ENCODE measurements at places on chromosomes 11 and 22.

- no peak for DNase-seq
These were observed 40.8 kb downstream of the ZNF214 start for GRCh38 chr11:6979365-6979764.

- peak; percentile 71 for DNase-seq
These were observed 84.1 kb downstream of the NXPE2 start for GRCh38 chr11:114762408-114762807.

DNA sequence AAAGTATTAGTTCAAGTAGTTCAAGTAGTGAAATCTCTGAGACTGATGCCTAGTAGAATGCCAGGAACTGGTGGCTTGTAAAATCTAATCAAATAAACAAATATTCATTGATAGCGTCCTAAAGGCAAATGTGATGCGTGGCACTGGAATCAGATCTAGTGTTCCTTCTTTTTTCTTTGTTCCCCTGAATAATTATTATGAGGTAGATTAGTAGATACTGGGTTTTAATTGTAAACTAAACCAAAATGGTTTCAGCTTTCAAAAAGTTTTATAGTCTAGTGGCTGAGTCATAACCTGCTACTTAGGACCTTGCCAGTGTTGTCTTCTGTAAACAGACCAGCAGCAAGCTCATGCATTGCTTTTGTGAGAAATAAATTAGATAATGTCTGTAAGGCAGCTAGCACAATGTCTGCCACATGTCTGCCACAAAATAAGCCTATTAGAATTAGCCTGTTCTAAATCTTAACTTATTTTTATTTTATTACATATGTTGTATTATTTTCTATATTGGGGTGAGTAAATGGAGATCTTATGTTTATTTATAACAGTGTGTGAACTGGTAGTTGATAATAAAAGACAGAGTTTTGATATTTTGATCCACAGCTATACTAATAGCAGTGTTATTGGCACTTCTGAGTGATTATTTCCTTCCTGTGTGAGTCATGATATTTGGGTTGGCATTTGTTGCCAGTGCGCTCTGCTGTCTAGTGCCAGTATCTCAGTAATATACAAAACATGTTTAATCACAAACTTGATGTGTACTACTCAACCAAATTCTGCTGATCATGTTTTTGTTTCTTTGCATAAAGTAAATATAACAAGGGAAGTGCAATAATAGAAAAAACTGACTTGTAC, 135.7 kb downstream of the TMEM135 start:
- DNase-seq = no peak

- DNase-seq = peak; percentile 66
These were observed 1.7 kb downstream of the MALAT1 start for GRCh38 chr11:65500387-65501185.

- DNase-seq = peak; percentile 59
These were observed 100.3 kb upstream of the CLPB start for GRCh38 chr11:72534371-72535193.

GRCh38 chr22:49619301-49619700, 208.4 kb downstream of the BRD1 start:
- DNase-seq = no peak

DNA sequence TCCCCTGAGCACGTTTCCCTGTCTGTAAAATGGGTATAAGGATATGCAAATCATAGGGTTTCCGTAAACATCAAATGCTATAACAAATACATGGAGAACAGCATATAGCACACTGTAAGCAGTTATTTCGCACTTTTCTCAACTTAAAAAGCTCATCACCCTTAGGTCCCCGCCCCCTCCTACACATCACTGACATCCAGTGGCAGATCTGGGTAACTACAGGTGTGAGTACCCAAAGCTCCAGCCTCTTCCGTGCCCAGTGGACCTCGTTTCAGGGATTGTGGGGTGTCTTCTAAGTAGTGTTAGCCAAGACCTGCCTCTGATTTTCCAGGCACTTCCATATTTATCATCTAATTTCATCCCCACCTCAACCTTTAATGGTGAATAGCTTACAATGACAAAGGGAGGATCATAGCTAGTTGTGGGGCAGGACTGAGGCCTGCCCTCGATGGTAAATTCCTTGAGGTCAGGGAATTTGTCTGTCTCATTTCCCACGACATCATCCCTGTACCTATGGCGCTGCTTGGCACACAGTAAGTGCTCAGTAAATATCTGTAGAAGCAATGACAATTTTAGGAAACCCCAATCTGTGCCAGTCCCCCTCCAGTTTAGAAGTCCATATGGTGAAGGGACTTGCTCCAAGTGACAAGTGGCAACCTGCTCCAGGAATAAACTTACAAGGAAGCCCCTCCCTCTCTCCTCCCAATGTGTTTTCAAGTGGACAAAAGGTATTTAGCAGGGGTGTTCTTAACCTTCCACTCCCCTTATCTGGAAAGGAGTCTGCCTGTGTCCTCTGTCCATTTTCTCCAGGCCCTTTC, 340.5 kb downstream of the TENM4 start:
- DNase-seq = peak; percentile 59

GRCh38 chr22:39303358-39303757, 16.1 kb downstream of the RPL3 start:
- peak; percentile 49 for DNase-seq

DNA sequence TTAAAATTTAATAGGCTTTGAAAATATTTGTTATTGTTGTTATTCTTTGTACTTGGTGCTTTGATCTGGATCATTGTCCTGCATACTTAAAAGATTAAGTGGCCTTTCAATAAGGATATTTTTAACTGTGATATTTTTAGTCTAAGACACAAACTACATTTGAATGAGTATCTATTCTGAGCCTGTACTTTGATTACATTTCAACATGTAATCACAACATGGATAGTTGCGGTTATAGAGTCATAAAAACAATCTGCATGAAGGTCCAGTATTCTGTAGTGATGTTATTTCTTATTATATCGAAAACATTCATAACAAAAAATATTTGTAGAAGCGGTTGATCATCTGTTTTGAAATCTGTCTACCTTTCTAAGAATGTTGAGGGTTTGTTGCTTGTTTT, 58.6 kb downstream of the HIPK3 start:
- DNase-seq = no peak

DNA sequence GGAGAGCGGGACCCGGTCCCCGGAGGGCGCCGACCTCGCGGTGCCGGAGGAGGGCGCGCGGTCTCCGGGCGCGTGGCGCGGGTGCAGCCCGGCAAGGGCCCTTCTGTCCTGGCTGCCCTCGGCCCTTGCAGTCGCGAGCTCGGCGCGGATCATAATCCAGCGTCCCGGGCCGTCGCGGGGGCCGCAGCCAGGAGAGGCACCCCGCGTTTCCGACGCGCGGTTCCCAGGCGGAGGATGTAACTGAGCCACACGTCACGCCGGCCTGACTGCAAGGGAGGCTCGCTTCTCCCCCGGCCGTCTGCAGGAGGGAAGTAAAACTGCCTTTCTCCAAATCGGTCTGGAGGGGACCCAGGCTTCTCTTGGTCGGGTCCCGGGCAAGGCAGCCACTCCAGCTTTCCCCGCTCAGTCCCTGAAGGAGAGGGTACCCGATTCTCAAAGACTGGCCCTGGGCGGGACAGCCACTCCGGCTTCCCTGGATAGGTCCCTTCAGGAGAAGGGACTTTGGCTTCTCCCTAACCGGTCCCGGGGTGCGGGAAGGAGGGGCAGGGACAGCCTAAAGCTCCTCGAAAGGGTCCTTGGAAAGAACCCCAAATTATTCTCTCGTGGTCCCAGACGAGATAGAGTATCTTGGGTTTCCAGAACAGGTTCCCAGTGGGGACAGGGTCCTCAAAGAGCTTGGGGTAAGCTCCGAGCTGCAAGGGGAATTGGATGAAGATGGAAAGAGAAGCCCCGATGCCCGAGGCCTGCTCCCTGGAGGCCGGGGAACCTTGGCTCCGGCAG, 836 bp downstream of the SPON1 start:
- peak; percentile 44 for DNase-seq

GRCh38 chr11:26755762-26756161, 33.9 kb upstream of the SLC5A12 start:
- no peak for DNase-seq

DNA sequence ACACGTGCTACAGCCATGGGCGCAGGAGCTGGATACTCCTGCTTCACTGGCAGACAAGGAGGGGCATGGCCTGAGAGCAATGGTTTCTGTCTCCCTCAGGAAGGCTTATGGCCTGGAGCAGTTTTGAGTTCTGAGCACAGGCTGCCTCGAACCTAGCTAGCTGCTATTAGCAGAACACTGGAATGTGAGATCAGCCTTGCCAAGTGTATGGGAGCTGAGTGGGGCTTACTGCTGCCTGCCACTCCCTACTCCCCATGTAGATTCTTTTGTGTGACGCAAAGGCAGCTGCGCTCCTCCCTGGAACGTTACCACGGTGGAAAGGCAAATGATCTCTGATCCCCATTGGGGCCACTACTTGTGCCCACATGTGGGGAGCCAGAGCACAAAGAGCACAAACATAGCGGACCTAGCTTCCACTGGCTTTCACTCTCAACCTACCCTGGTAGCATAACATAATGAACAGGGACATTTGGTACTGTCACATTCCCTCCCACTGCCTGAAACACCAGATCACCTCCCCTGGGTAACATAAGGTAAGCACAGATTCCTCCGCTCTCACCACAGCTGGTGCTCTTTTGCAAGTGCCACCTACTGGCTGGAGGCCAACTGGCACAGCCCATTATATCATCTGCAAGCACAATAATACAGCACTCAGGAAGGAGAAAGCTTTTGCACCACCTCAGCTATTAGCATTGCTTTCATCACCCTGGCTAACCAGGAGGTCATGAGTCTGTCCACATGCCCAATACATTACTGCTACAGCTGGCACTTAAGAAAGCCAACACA, 84.6 kb upstream of the GUCY1A2 start:
- no peak for DNase-seq

DNA sequence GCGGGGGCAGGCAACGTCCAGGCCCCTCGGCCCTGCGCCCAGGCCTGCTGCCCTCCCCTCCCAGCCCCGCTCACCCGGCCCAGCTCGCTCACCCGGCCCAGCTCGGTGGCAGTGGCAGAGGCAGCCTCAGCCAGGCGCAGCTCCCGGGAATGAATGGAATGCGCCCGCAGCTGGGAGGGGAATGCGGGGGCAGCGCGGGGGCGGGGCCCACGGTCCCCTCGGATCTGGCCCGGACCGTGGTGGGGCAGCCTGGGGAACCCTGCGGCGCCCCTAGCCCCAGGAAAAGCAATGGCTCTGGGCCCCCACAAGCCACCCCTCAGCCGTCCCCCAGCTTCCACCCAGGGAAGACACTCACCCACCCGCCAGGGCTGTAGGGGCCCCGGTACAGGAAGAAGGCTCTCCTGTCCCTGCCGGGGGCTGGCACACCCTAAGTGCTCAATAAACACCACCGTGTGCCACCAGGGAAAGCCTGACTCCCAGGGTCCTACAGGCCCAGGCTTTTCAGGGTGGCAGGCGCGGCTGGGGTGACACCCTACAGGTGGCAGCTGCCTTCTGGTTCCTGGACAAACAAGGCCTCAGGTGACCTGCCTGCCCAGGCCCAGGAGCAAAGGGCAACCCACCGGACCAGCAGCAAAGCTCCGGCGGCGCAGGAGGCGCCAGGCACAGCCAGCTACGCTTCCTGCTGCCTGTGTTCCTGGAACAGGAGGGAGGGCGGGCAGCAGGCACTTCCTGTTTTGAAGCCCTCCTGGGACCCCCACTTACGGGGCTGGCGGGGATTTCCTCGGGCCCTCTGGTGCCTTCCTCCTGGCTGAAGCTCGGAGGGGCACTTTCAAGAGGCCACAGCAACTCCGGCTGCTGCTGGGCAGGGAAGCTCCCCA, 13.8 kb downstream of the PLXNB2 start:
- peak; percentile 72 for DNase-seq

- no peak for DNase-seq
These were observed 63.7 kb downstream of the HIPK3 start for GRCh38 chr11:33320814-33321330.

DNA sequence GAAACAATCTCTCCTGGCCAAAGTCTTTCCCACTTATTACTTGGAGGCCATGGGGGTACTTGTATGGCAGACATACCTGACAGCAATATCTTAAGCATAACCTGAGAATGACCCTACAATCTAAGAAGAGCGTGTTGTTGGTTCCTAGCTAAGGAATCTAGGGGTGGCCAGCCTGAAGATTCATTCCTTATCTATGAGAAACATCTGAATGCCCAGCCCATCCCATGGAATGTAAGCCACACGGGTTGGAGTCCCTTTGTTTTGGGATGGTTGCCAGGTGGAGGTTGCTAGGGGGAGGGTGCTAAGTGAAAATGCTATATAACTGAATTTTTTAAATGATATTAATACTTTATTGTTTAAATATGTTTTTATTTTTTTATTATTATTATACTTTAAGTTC, 725.0 kb downstream of the ETS1 start:
- DNase-seq = no peak

- peak; percentile 8 for DNase-seq
These were observed 4.9 kb upstream of the CNTN5 start for GRCh38 chr11:99015634-99016454.

GRCh38 chr22:38016182-38017151, 32.1 kb upstream of the SOX10 start:
- no peak for DNase-seq

DNA sequence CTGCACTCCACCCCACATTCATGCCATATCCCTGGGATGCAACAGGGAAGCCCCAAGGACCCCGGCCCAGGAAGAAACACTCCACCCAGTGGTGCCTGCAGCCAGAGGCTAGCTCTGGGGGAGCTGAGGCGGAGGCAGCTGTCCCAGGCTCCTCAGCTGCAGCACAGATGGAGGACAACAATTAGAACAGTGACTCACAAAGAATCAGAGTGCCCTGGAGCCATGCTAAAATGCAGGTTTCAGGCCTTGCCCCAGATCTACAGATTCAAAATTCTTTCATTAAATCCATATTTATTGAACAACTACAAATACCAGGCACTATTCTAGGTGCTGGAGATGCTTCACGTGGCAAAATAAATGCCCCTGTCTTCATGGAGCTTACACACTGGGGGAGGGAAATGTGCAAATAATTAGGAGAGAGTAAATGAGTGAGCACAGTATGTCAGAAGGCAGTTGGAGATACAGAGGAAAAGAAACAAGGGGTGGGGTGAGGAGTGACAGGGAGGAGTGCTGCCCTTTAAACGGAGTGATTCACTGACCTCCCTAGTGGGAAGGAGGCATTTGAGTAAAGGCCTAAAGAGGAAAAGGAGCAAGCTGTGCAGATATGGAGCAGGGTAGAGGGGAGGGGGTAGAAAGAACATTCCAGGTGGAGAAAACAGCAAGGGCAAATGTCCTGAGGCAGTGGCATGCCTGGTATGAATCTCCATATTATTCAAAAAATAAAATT, 73.3 kb upstream of the CSNK2A3 start:
- peak; percentile 29 for DNase-seq

DNA sequence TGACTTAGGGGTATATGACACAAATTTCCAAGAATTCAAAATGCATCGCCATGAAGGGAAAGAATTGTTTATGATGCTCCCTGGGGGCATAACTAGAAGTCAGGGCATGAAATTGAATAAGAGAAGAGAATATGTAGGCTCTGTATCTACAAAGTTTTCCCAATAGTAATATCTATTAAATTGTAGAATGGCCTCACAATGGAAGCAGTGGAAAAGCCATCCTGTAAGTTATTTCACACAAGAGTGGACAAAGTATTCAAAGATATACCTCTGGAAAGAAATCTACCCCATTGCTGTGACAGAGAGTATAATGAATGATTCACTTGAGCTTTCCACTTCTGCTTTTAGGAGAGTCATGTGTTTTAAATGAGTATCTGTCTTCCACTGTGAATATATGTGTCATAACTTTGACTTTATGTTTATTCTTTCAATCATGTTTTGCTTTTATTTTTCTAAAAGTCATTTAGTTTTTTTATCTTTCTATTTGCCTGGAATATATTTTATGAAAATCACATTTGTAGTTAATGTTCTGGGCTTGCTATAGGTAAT, 65.7 kb upstream of the DDI1 start:
- DNase-seq = no peak

GRCh38 chr22:22194931-22195264, 49.7 kb upstream of the VPREB1 start:
- no peak for DNase-seq

- no peak for DNase-seq
These were observed 132.7 kb upstream of the DDI1 start for GRCh38 chr11:103903621-103904323.
